Vagina (tissue), 2 donors: ENCODE measurements at places on chromosomes 1 and 21. TPM values are rescaled to one million over a fixed set of nuclear protein-coding genes. Genes with fewer than 3 reads are reported as not detected.

- DNase-seq = no peak
Observed at GRCh38 chr1:34866762-34867109, 7.2 kb upstream of the SMIM12 start.

- DNase-seq = no peak
Observed at GRCh38 chr1:209759829-209760359, 4.0 kb downstream of the TRAF3IP3 start.

DNA sequence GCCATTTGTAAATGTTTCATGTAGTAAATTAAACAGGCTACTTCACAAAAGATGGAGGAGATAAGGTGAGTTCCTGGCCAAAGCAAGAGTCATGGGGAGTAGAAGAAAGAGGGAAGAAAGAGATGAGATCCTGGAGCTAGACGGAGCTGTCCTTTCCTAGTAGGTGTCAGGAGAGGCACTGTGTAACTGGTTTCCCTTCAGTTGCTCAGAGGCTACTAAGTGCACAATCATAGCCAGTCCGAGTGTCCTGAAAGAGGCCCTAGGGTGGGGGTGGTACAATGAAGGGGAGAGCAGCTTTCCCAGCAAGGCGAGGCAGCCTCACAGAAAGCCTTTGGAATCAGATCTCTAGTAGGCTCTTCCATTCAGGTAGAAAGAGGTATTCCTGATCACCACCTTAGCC, 390.9 kb downstream of the KCNH1 start:
- peak; percentile 20 for DNase-seq

GRCh38 chr1:150273311-150273710, 721 bp downstream of the C1orf54 start:
- no peak for DNase-seq

DNA sequence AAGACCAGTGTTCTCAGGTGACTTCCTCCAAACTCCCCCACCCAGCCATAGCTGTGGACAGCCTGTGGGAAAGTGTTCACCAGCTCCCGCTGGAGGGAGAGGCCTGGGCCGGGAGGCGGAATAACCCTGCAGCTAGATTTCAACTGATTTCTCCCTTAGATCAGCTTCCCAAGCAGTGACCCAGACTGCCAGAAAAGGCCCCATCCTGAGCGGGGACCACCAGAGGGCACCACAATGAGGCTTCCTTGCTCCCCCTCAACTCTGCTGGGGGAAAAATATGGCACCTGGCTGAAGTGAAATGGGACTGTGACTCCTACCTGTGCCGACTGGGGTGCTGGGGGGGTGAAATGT, 50.8 kb downstream of the RHBG start:
- no peak for DNase-seq

- DNase-seq = no peak
Observed at GRCh38 chr1:214454569-214455396, 96.6 kb downstream of the PTPN14 start.

GRCh38 chr1:201421041-201421440, 489 bp downstream of the TNNI1 start:
- no peak for DNase-seq

- no peak for DNase-seq
Observed at GRCh38 chr1:56409112-56409691, 170.2 kb downstream of the PLPP3 start.

- DNase-seq = no peak
Observed at GRCh38 chr1:76866566-76866965, 714 bp upstream of the ST6GALNAC5 start.

GRCh38 chr1:209493559-209493958, 90.0 kb upstream of the CAMK1G start:
- DNase-seq = no peak

DNA sequence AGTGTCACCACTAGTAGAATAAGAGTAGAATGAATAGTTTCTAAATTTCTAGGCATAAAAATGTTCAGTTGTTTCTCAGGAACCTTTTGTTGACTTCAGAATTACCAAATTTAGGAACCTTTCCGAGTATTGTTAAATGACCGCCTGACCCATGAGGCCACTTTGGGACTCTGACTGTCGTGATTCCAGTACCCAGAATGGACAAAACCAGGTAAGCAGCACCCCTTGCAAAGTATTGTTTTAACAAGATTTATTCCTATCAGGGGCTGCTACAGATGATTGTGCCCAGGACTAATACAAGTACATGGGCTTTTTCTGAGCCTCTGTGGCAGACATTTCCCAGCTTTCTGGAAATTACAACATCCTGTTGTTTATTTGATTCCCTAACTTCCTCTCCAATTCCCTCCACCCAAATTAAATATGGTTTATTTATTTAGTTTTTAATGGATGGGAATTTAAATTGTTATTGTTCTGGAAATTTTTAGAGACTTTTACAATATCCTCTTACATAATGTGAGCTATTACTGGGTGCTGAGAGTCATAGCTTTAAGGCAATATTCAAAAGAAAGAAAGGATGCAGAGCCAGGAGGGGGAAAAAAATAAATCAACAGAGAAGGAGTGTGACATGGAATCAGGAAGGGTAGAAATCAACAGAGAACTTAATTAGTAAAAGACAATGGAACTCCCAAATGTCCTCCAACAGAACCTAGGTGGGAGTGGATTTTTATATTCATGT, 37.4 kb upstream of the NTPCR start:
- DNase-seq = no peak

DNA sequence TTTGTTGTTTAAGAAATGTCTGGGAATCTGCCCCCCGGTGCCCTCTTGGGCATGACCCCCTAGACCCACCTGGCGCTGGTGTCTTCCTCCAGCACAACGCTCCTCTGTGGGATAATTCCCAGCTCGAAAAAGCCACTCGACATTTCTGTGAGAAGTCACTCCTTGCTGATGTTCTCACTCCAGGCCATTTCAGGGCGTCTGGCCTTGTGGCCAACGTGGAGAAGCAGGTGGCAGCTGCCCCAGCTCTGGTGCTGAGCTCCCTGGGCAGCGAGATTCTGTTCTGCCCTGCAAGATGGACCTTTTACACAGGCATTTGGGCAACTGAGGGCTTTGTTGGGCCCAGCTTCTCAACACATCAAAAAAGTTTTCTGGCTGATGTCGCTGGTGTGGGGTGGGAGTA, 147.7 kb upstream of the WNT4 start:
- peak; percentile 32 for DNase-seq

GRCh38 chr1:92730476-92730875, 54.4 kb downstream of the EVI5 start:
- DNase-seq = no peak

- no peak for DNase-seq
Observed at GRCh38 chr1:244393604-244394176, 58.0 kb downstream of the ADSS2 start.

DNA sequence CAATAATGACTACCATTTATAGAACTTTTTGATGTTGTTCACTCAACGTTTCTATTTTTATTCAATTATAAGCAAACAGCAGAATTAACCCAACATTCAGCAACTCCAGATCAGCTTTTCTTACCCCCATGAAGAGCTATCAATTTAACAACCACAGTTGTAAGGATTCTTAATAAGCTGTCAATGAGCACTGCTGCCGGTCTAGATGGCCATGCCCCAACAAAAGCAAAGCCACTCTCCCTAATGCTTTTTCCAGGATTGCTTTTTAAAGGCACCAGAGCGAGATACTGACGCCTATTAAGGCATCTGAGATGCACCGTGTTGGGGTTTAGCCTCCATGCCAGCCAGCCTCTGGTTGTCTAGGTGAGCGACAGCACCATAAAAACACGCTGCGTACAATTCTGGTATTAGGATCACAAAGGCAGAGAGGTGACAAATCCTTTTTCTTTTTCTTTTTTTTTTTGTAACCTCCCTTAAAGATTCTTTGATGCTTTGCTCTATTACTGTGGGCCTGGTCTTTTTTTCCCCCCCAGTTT, 39.5 kb downstream of the PTPRC start:
- no peak for DNase-seq

DNA sequence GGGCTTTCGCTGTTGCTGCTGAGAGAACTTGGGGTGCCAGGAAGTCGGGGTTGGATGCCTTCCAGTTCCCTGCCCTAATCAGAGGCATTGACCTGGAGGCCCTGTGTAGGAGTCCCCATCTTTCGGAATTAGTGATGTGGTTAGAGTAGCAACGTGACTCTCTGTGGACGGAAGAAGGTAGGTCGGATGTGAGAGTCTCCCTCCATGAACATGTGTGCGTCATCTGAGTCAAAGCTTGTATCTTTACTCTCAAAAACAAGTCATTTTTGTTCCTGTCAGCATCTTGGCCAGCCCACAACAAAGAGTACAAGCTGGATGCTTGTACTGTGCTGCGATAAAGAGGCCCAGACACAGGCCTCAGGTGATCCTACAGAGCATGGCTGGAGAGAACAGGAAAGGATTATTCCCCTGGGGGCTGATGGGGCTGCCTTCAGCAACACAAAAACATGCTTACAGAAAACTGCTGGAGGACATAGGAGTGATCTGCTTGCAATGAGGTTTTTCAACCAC, 31.0 kb upstream of the IL10 start:
- DNase-seq = no peak

GRCh38 chr1:25890239-25891034, 14.9 kb upstream of the PAQR7 start:
- DNase-seq = no peak

- DNase-seq = no peak
Observed at GRCh38 chr1:198018529-198018928, 101.4 kb downstream of the LHX9 start.

GRCh38 chr1:206116191-206116872, 856 bp downstream of the AVPR1B start:
- no peak for DNase-seq

GRCh38 chr1:219847215-219847855, 81.0 kb downstream of the SLC30A10 start:
- no peak for DNase-seq

GRCh38 chr1:184956999-184957700, 17.2 kb downstream of the NIBAN1 start:
- no peak for DNase-seq

DNA sequence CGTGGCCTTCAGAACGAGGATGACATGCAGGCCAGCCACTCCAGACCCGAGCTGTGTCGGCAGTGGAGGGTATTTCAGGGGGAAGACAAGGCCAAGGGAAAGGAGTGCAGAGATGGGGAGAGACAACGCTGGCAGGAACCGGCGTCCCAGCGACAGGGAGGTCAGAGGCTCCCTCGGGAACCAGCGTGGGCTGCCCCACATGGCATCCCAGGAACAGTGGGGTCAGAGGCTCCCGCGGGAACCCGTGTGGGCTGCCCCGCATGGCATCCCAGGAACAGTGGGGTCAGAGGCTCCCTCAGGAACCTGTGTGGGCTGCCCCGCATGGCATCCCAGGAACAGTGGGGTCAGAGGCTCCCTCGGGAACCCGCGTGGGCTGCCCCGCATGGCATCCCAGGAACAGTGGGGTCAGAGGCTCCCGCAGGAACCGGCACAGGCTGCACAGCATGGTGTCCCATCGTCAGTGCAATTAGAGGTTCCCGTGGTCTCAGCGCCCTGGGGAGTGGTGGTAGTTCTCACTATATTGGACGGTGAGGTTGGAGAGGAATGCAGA, 43.0 kb downstream of the SLC19A1 start:
- DNase-seq = no peak

- no peak for DNase-seq
Observed at GRCh38 chr1:115529216-115529897, 112.4 kb upstream of the VANGL1 start.

DNA sequence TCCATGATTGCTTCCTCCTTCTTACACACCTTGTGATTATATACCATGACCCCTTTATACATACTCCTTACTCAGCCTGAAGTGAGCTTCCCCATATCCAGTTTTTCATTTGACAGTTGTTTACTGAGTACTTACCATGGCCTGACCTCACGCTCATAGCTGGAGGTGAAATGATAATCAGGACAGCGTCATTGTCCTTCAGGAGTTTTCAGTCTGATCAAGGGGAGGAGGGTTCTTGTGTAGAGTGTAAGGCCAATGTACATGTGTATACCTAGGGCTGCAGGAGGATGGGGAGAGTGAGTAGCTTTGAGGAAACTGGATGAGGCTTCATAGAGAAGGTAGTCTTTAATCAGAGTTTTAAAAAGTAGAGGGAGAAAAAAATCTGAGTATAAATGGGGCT, 325.8 kb downstream of the RYR2 start:
- no peak for DNase-seq

- DNase-seq = no peak
Observed at GRCh38 chr1:76826072-76826845, 41.0 kb upstream of the ST6GALNAC5 start.

DNA sequence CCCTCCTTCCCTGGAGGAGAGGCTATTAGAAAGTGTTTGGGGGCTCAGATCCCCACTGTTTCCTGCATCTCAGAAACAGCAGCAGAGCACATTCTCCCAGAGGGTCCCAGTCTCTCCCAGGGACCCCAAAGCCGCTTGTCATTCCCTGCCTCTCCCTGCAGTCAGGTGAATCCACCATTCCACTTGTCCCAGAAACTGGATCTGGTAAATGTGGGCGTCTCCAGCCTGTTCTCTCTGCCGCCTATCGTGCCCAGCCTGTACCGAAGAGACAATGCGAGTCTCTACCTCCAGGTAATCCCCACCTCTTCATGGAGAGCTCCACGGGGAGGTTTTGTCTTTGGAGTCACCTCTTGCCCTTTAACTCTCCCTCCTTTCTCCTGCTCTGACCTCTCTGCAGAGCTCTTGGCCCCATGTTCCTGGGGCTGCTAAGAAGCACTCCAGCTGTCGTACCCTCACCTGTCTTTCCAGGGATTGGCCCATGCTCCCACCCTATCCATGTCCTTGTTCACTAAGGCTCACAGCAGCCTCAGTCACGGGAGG, 26.9 kb downstream of the INAVA start:
- no peak for DNase-seq

DNA sequence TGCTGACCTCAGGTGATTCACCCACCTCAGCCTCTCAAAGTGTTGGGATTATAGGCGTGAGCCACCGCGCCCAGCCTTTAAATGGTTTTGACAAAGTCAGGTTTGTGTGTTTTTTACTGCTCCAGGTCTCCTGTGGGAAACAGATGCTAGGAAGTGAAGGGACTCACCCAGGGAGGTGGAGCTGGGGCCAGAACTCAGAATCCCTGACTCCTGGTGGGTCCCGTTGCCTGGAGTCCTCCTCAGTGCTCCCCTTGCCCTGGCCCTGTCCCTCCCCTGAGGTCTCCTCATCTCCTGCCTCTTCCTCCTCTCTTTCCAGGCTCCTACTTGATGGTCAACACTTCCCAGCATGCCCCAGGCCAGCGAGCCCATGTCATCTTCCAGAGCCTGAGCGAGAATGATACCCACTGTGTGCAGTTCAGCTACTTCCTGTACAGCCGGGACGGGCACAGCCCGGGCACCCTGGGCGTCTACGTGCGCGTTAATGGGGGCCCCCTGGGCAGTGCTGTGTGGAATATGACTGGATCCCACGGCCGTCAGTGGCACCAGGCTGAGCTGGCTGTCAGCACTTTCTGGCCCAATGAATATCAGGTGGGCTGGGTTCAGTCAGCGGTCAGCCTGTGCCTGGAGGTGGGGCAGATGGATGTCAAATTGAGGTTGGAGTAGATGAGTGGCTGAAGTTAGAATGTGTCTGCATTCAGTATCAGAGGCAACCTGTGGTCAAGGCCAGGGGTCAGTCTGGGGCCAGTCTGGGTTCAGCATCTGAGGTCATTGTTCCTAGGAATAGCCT, 22.1 kb downstream of the PTPRU start:
- no peak for DNase-seq

- DNase-seq = no peak
Observed at GRCh38 chr1:239647045-239647444, 260.7 kb downstream of the CHRM3 start.

ESPN gene
- 77.1 TPM for total RNA-seq

AMIGO1 gene
- 6.4 TPM for total RNA-seq

LEFTY2 gene
- 2.7 TPM for total RNA-seq

VWA1 gene
- total RNA-seq = 35.8 TPM

USH2A gene
- total RNA-seq = under 0.01 TPM

SPTA1 gene
- total RNA-seq = 0.25 TPM

FCRL1 gene
- total RNA-seq = 0.49 TPM

YTHDF2 gene
- total RNA-seq = 61.9 TPM
